ENCODE measurements at places on chromosomes 7 and 10.

DNA sequence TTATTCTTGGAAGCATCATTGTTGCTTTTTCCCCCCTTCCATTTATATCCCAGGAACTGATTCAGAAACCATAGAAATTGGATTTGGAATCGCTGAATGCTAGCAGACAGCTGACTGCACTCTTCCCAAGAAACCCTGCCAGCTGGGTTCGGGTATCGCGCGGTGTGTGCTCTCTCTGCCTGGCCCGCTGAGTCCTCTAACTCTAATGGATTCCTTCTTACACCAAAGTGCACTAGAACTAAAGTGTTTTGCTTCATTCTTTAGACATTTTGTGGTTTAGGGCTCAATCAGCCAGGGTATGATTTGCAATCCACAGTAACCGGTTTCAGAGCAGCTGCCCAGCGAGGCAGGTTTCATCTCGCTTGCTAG, 92.2 kb downstream of the EGFR start:
- no peak for DNase-seq

GRCh38 chr7:38453168-38453567, 178.0 kb downstream of the AMPH start:
- no peak for DNase-seq

DNA sequence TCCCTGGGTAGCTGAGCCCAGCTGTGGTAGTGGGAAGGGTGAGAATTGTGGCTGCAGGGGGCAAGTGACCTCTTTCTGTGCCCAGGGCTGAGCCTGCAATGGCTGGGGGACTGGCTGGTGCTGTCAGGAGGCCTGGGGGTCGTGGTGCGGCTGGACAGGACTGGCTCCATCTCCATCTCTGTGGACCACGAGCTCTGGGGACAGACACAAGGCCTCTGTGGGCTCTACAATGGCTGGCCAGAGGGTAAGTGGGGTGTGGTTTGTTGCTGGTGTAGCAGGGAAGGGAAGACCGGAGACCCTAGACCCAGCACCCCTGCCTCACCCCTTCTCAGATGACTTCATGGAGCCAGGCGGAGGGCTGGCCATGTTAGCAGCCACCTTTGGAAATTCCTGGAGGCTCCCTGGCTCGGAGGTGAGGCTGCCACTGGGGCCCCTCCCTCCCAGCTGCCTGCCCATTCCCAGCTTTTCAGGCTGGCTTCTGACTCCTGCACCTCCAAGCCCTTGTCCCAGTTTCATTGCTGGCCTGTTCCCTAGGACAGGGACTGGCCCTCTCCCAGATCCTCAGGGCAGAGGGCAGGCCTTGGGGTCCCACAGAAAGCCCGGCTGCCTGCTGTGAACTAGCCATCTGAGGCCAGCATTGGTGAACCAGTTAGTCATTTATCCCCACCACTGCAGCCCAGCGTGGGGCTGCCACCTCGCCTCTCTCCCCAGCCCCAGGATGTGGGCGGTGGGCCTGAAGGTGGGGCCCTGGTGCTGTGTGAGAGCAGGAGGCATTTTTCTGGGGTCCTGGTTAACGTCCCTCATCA, 5.5 kb upstream of the ZNF467 start:
- DNase-seq = no peak

GRCh38 chr10:77564731-77565589, 72.6 kb downstream of the KCNMA1 start:
- no peak for DNase-seq

DNA sequence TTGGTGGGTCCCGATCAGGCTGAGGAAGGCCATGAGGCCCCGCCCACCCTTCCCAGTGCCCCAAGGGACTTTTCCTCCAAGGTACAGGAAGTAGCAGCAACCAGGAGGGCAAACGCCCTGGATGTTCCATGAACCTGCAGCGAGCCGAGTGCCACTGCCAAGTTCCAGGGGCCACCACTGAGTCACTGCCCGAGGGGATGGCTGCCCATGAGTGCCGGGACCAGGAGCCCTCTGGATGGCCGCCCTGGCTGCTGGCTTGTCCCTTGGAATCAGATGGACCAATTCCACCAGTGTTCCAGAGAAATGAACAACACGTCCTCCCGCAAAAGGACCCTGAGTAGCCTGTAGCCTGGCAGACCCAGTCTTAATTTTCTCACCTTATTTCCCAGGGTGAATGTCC, 74.2 kb downstream of the ZRANB1 start:
- DNase-seq = no peak

DNA sequence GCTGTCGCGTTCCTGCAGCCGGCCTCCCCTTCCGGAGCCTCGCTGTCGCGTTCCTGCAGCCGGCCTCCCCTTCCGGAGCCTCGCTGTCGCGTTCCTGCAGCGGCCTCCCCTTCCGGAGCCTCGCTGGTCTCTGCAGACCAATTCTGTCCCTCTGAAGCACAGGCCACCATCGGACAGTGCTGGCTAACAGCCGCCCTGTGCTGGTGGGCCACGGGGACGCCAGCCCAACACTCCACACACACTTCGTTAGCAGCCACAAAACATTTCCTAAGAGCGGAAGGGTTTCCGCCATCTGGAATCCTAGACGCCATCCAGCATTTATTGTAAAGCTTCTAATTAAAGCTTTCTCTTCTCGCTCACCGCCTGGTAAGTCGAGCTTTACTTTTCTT, 11.2 kb downstream of the GPER1 start:
- DNase-seq = no peak

- DNase-seq = no peak
Observed at GRCh38 chr10:110408203-110408871, 89.4 kb upstream of the DUSP5 start.

DNA sequence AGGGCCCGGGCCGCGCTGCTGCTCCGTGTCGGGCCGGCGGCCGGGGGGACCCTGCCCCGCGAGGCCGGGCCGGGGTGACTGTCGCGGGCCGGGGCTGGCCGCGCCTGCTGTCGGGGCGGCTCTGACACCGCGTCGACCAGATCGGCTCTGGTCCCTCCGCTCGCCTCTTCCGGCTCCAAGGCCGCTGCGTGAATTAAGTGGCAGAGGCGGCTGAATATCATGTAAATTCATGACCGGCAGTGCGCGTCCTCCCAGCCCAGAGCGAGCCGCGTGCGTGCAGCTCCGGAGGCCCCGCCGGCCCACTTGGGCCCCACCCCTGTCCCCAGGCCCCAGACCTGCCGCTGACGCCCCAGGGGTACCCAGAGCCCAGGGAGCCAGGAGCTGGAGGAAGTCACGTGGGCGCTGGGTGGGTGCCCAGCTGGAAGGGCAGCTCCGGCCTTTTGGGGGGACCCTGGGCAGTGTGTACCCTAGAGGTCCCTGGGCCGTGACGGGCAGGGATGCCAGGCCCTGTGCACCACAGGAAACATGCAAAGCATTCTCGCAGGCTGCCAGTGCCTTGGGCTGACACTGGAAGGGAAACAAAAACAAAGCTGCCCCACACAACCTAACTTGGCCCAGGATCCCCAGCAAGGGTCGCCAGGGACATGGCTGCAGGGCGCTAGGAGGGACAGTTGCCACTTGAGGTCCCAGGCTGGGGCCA, 584.0 kb upstream of the MKI67 start:
- DNase-seq = no peak

- DNase-seq = no peak
Observed at GRCh38 chr10:68367121-68367520, 34.4 kb upstream of the PBLD start.

DNA sequence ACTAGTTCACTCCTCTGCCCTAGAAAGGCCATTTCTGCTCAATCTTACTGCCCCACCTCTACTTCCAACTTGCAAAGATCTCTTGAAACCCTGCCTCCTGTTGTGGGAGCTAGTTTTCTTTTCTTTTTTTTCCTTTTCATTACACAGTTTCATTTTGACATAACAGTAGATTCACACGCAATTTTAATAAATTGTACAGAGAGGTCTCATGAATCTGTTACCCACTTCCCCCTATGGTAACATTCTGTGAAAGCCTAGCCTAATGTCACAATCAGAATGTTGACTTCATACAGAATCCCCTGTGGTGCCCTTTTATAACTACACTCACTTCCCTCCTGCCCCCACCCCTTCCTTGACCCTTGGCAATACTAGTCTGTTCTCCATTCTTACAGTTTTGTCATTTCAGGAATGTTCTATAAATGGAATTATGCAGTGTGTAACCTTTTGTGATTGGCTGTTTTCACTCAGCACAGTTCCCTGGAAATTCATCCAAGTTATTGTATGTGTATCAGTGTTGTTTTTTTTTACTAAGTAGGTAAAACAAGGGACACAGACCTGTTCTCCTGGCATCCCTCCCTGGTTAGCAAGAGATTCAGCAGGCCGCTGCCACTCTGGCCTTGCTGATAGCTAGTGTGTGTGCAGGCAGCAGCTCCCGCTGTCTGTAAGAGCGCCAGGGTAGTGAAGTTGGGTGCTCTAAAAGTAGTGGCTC, 21.5 kb downstream of the CHST3 start:
- DNase-seq = no peak

GRCh38 chr7:41627645-41628298, 75.1 kb downstream of the INHBA start:
- no peak for DNase-seq

- DNase-seq = peak; percentile 8
Observed at GRCh38 chr7:138023618-138024342, 21.9 kb upstream of the CREB3L2 start.

DNA sequence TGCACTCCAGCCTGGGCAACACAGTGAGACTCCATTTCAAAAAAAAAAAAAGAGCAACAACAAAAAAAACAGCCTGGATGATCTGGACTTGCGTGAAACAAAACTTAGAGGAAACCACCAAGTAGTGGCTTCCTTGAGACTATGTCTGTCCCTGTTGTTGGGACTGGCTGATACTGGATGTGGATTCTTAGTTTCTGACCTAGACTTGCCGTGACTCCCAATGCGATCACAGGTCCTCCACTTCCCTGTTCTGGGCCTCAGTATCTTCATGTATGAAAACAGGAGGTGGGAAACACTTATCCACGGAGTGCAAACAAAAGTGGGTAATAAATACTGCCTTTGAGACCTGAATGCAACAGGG, 125.7 kb downstream of the PRPF18 start:
- DNase-seq = no peak

GRCh38 chr7:130278860-130279259, 12.2 kb downstream of the CPA2 start:
- DNase-seq = no peak

GRCh38 chr7:156119771-156120170, 307.5 kb upstream of the SHH start:
- no peak for DNase-seq

DNA sequence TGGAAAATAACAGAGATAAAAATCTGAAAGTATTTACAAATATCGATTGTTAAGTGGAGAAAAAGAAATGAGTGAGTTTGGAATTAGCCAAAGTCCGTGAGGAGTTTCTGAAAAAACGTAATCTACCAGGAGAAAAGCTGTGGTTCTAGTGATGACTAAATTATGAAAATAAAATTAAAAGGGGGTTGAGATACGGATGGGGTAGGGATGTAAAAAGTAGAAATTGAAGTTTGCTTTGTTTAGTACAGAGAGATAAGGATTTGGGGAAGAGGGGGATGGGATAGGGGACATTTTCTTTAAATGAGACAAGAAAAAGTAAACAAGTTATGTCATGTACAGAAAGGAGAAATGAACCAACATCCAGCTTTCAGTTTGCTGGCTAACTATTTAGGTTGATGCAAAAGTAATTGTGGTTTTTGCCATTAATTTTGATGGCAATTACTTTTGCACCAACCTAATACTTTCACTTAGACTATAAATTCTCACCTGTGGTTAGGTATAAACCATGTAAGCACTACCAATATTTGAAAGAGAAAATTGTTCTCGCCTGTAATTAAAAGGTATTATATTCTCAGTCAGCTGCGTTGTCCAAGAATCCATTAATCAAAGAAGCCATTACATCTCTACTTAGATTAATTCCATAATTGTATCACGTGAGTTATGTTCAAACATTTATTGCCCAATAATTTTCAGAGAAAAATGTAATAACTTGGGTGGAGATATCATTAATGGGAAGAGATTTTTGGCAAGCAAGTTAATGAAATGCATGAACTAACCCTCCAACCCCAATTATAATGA, 143.0 kb upstream of the NRP1 start:
- no peak for DNase-seq
